ENCODE measurements at places on chromosomes 7 and 10. TPM values are rescaled to one million over a fixed set of nuclear protein-coding genes. Genes with fewer than 3 reads are reported as not detected.
A peak's percentile ranks its signal among the peaks of the same experiment; 100 is the strongest.

Gene CPA1
- total RNA-seq, result not detected

GRCh38 chr10:59894114-59894513 is 12.2 kb downstream of the CCDC6 start:
- no peaks in the 10 kb centered on the region for H3K36me3 ChIP-seq
- H3K27me3 ChIP-seq, result no peaks in the 10 kb centered on the region
- peak; percentile 95 for DNase-seq
- H3K27ac ChIP-seq, result peak overlapping the region; percentile 50
- peak overlapping the region; percentile 12 for H3K4me3 ChIP-seq

DNA sequence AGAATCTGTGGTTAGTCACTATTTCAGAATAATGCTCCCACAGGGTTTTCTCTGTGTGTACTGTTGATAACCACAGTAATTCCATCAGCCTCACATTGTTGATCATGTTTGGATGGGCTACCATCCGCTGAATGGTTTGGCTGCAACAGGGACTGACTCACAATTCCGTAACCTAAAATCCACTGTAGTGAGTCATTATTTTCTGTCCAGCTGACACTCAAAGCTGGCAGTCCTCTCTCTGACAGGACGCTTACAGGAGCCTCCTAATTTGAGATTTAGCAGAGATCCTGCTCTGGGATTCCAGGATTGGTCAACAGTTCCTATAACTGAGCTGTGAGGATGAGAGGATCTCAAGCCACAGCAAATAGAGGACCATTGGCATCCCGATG is 32.7 kb downstream of the VWA2 start:
- no peak overlapping the region for H3K4me3 ChIP-seq
- H3K27me3 ChIP-seq, result peaks cover 10% of the 10 kb centered on the region
- H3K27ac ChIP-seq, result no peak overlapping the region
- DNase-seq, result peak; percentile 95

GRCh38 chr10:59891936-59892335 is 14.4 kb downstream of the CCDC6 start:
- no peak for DNase-seq
- no peaks in the 10 kb centered on the region for H3K36me3 ChIP-seq
- peaks cover 13% of the 10 kb centered on the region for H3K4me1 ChIP-seq
- no peak overlapping the region for H3K4me3 ChIP-seq

GRCh38 chr10:60717852-60718251 is 60.4 kb upstream of the CDK1 start:
- no peak overlapping the region for H3K4me3 ChIP-seq
- DNase-seq, result no peak
- peaks cover 9% of the 10 kb centered on the region for H3K27me3 ChIP-seq
- H3K4me1 ChIP-seq, result no peaks in the 10 kb centered on the region

- H3K4me3 ChIP-seq, result no peak overlapping the region
- no peak for DNase-seq
- no peak overlapping the region for H3K27ac ChIP-seq
- no peaks in the 10 kb centered on the region for H3K4me1 ChIP-seq
These were observed 166.1 kb downstream of the PRKAG2 start for GRCh38 chr7:151710646-151711434.

GRCh38 chr7:28723336-28723735 is 234.8 kb downstream of the TRIL start:
- peaks cover 18% of the 10 kb centered on the region for H3K36me3 ChIP-seq
- H3K27ac ChIP-seq, result no peak overlapping the region
- no peaks in the 10 kb centered on the region for H3K27me3 ChIP-seq

Gene CC2D2B
- total RNA-seq, result not detected

Gene SP8
- not detected for total RNA-seq

Gene ADARB2
- not detected for total RNA-seq

Gene CALY
- total RNA-seq, result not detected

Gene VSTM4
- 9.5 TPM for total RNA-seq

DNA sequence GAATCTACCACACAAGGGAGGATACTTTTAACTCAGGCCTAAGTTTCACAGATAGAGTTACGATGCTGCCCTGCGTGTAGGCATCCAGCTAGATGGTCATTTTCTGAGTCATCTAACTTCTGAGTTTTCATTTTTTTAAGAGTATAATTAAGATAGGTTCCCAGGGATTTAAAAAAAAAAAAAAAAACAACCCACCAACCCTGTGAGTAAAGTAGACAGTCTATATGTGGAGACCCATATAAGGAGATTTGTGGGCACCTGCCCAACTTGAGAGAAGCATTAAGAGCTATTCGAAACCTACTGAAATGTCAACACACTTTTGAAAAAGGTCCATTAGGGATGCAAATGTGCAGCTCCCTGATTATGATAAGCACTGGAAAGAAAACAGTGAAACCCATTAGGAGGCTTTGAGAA is 257.3 kb downstream of the TRIL start:
- peak overlapping the region; percentile 29 for H3K27ac ChIP-seq
- DNase-seq, result peak; percentile 61
- H3K36me3 ChIP-seq, result no peaks in the 10 kb centered on the region
- H3K4me1 ChIP-seq, result peaks cover 42% of the 10 kb centered on the region
- H3K4me3 ChIP-seq, result no peak overlapping the region

GRCh38 chr7:135508883-135509588 is 866 bp downstream of the CNOT4 start:
- H3K27me3 ChIP-seq, result no peaks in the 10 kb centered on the region
- no peaks in the 10 kb centered on the region for H3K36me3 ChIP-seq
- peak overlapping the region; percentile 97 for H3K4me3 ChIP-seq
- peak overlapping the region; percentile 86 for H3K27ac ChIP-seq
- DNase-seq, result peak; percentile 59

DNA sequence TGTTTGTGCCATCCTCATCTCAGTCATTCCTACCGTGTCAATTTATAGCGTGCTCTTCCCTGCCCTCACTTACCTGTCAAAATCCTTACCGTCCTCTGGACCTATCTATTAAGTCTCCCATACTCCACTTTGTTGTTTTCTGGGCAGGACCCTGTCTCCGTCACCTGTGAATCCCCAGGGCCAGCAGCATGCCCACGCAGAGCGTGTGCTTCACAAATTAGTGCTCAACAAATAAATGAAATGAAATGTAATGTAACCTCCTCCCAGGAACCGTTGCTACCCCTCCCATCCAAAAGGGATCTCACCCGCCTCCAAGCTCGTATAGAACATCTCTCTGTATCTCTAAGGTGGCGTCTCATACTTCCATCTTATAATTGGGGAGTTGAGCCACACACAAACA is 589.9 kb upstream of the MGMT start:
- no peaks in the 10 kb centered on the region for H3K27me3 ChIP-seq
- no peaks in the 10 kb centered on the region for H3K36me3 ChIP-seq
- DNase-seq, result no peak
- H3K4me1 ChIP-seq, result no peaks in the 10 kb centered on the region
- H3K27ac ChIP-seq, result no peak overlapping the region

DNA sequence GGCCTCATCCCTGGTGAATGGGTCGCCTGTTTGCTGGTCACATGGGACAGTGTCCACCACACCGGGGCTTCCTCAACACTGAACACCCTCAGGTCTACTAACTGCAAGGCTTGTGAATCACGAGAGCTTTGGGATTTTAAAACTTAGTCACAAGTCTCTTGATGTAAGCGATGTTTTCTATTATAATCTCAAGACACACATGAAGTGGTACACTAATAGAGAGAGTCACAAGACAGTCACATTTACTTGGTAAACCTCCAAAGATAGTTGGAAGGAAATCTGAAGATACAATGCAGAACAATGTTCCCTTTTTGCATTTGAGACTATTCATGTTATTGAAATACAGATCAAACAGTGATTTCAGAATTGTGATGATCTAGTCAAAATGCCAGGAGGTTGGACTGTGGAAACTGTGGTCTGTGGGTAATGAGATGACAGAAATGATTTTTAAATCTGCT is 233.1 kb upstream of the KLF6 start:
- no peaks in the 10 kb centered on the region for H3K4me1 ChIP-seq
- peak; percentile 35 for DNase-seq

Gene ATG9B
- not detected for total RNA-seq

Gene SYT15
- 1.2 TPM for total RNA-seq

Gene DPP6
- not detected for total RNA-seq

DNA sequence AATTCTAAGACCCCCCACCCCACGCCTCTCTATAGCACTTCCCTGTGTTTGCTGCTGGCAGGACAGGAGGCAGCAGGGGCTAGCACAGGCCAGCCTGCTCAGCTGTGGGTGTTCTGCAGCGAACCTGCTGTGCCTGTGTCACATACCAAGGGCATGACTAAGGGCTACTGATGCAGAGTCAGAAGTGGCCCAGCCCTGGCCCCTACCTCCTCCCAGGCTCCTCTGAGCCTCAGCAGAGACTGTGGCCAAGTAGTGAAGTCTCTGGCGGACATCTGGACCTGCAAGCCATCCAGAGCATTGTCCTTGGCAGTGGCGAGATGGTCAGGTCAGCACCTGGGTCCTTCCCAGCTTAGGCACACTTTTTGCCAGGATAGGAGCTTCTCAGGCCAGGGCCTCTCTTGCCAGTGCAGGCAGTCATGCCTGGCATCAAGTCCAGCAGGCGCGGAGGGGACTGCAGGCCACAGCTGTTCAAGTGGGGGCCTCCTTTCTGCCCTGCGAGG is 116.3 kb upstream of the RET start:
- H3K27ac ChIP-seq, result no peak overlapping the region
- H3K27me3 ChIP-seq, result peaks cover 16% of the 10 kb centered on the region
- DNase-seq, result peak; percentile 55

DNA sequence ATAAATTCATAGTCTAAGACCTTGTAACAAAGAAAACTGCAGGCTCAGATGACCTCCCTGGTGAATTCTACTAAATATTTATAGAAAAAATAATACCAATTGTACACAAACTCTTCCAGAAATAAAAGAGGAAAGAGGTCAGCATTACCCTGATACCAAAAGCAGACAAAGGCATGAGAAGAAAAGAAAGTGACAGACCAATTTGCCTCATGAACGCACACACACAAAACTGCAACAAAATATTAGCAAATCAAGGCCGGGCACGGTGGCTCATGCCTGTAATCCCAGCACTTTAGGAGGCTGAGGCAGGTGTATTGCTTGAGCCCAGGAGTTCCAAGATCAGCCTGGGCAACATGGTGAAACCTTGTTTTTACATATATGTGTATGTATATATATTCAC is 12.7 kb upstream of the COMMD3 start:
- H3K27ac ChIP-seq, result no peak overlapping the region
- H3K27me3 ChIP-seq, result no peaks in the 10 kb centered on the region
- peaks cover 6% of the 10 kb centered on the region for H3K4me1 ChIP-seq
- no peaks in the 10 kb centered on the region for H3K36me3 ChIP-seq
- no peak overlapping the region for H3K4me3 ChIP-seq

Gene TLX1
- total RNA-seq, result not detected

Gene IFIT1B
- not detected for total RNA-seq

DNA sequence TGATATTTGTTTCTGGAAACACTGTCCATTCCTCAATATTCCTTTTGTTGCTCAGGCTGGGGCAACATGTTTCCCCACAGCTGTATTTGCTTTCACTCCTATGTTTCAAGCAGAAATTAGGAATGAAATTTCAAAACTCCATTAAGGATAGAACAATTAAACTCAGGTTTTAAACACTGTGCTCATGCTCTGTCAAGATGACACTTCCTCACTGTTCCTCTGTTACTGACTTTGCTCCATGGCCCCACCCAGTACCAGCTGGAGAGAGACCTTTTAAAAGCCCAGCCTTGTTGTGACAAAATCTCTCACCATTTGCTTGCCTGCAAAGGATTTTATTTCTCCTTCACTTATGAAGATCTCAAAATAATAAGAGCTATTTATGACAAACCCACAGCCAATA is 197.4 kb downstream of the ELMO1 start:
- H3K27me3 ChIP-seq, result no peaks in the 10 kb centered on the region
- no peaks in the 10 kb centered on the region for H3K36me3 ChIP-seq
- H3K27ac ChIP-seq, result no peak overlapping the region
- H3K4me3 ChIP-seq, result no peak overlapping the region

GRCh38 chr7:49172639-49173038 is 248.3 kb downstream of the CDC14C start:
- no peaks in the 10 kb centered on the region for H3K36me3 ChIP-seq
- H3K27me3 ChIP-seq, result no peaks in the 10 kb centered on the region
- no peak overlapping the region for H3K4me3 ChIP-seq
- no peak for DNase-seq
- no peak overlapping the region for H3K27ac ChIP-seq

Gene C10orf105
- not detected for total RNA-seq

DNA sequence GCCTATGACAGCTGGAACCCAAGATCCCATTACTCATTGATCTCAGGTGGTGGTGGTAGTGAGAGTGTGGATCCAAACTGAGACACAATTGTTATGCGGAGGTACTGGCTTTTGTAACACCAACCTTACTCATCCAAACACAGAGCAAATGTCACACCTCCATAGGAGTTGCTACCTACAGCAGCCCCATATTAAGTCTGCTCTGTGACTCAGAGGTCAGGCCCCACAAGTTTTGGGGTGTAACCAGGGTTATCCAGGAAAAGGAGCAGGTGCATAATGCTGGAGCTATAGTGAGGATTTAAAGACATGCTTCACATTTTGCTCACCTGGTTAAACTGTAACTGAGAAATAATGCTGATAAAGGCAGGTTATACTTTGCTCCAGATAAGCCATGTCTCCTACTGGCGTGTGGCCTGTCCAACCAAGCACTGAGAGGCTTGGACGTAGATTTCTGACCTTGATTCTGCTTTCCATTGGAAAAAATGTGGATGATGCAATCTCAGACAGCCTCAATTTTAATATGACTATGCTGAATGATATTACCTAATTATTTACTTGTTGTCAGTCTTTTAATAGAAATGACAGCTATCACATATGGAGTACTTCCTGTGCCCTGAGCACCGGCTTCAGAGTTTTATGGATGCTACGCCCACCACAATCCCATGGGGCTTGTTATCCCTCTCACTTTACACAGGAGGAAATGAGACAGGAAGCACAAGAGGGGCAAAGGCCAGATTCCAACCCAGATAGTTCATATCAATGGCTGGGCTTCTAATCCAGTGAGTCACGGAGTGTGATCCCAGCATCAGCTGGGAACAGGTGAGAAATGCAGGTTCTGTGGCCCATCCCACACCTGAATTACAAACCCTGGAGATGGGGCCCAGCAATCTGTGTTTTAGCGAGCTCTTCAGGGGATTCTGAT is 181.3 kb downstream of the CHN2 start:
- 0 out of 2 replicates have a peak, but pooled peaks cover 14% of the 10 kb centered on the region for H3K27me3 ChIP-seq
- H3K36me3 ChIP-seq, result no peaks in the 10 kb centered on the region
- no peak overlapping the region for H3K4me3 ChIP-seq
- H3K4me1 ChIP-seq, result peaks cover 10% of the 10 kb centered on the region

DNA sequence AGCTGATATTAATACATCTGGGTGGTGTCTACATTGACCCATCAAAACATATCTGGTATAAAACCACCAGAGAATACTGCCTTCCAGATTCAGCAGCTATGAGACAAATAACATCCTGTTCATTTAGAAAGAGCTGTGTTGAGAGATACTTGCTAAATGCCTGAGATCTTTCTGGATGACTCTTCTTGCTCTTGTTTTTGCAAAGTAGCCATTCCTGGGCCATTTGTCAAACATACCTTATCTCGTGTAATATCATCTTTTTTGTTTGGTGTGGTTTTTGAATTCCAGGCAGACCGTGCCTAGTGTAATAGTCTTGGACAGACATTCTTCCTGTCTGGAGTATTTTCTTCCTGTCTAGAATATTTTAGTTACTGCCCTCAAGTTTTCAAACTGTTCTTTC is 74.7 kb upstream of the PRR15 start:
- H3K4me3 ChIP-seq, result peak overlapping the region; percentile 56
- H3K4me1 ChIP-seq, result peaks cover 52% of the 10 kb centered on the region
- H3K27ac ChIP-seq, result peak overlapping the region; percentile 50

- H3K4me3 ChIP-seq, result no peak overlapping the region
- H3K36me3 ChIP-seq, result no peaks in the 10 kb centered on the region
- H3K27me3 ChIP-seq, result peaks cover 26% of the 10 kb centered on the region
- H3K4me1 ChIP-seq, result no peaks in the 10 kb centered on the region
- H3K27ac ChIP-seq, result no peak overlapping the region
These were observed 35.0 kb downstream of the ITGA8 start for GRCh38 chr10:15684768-15685167.

- H3K27ac ChIP-seq, result no peak overlapping the region
- H3K4me1 ChIP-seq, result peaks cover 27% of the 10 kb centered on the region
These were observed 54.9 kb downstream of the HK1 start for GRCh38 chr10:69333205-69333604.
